ENCODE measurements at places on chromosomes 13 and 19.

GRCh38 chr19:46481223-46481848 is 10.0 kb upstream of the PNMA8A start:
- DNase-seq, result no peak

- no peak for DNase-seq
Measured at GRCh38 chr13:54660277-54660676, 1631.7 kb downstream of the OLFM4 start.

DNA sequence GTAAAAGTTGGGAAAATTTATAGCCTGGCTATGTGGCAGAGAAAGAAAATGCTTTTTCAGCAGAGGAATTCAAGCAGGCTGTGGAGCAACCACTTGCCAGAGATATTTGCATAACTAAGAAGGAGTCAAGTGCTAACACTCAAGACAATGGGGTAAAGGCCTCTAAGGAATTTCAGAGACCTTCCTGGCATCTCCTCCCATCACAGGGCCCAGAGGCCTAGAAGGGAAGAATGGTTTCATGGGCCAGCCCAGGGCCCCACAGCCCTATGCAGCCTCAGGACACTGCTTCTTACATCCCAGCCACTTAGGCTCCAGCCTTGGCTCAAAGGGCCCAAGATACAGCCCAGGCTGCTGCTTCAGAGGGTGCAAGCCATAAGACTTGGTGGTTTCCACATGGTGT is 14.3 kb downstream of the SLC15A1 start:
- DNase-seq, result no peak

DNA sequence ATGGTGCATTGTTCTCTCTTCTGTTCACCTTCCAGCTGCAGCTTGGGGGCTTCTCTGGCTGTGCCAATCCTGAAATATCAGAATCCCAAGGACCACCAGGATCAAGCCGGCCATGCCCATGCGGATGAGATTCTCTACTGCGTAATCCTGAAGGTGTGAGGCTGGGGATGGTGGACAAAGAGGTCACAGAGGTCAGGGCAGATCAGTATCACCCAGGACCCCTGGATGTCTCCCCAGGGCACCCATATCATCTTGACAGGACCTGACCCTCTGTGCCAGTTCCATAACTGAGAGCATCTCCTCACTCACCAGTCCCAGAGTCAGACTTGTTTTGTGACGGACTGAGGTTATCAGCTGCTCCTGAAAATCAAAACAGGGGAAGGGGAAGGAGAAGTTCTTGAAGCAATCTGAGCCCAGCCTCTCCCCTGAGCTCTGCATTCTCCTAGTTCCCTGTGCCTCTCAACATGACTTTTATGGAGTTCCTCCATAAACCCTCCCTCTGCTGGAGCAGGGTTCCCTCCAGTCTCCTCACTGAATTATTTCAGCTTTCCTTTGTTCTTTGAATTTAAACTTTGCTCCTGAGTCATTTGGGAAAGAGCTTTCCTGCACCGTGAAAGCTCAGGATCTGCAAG is 5.5 kb downstream of the LILRA5 start:
- DNase-seq, result no peak

GRCh38 chr13:111900390-111901131 is 166.4 kb upstream of the SOX1 start:
- DNase-seq, result no peak

DNA sequence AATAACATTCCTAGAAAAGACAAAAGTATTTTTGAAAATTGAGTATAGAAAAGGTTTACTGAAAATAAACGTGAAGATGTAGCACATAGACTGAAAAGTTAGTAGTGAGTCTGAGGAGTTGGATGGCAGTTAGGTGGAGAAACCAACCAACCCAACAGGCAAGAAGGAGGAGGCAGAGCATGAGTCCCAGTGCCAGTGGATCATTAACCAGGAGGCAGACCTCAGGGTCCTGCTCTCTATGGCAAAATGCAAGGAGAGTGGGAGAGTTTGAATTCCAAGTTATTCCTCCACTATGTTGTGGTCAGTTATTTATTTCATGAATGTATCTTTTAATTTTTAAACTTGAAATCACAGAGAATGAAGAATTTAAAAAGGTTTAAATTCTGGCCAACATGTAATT is 446.4 kb downstream of the GPC6 start:
- no peak for DNase-seq

GRCh38 chr13:75264611-75265010 is 217.4 kb downstream of the TBC1D4 start:
- no peak for DNase-seq

Measured in activated naive CD4-positive, alpha-beta T cell (primary cell).